NCI-H2029 treated with DMSO at 0.1 percent for 48 hours (cell line): ENCODE measurements at places on chromosomes 11 and 22.

GRCh38 chr22:45775569-45776312, 104.1 kb downstream of the ATXN10 start:
- DNase-seq, result no peak

- no peak for DNase-seq
These were observed 16.1 kb upstream of the OR52H1 start for GRCh38 chr11:5564259-5565019.

DNA sequence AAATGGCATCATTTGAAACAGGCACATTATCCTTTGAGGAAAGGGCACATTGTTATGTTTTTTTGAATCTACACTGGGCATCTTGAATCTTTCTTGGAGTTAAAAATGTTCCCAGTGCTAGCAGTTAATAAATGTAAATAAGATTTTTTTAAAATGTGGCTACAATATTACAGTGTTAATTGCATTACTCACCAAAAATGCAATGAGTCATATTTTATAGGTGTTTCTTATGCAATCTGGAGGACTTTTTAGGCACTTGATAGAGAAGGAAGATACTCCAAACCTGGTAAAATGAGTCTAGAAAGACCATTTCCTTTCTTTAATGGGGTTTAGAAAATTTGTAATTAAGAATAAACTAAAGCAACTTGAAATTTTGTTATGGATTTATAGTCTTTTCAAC, 238.0 kb downstream of the METTL15 start:
- no peak for DNase-seq

DNA sequence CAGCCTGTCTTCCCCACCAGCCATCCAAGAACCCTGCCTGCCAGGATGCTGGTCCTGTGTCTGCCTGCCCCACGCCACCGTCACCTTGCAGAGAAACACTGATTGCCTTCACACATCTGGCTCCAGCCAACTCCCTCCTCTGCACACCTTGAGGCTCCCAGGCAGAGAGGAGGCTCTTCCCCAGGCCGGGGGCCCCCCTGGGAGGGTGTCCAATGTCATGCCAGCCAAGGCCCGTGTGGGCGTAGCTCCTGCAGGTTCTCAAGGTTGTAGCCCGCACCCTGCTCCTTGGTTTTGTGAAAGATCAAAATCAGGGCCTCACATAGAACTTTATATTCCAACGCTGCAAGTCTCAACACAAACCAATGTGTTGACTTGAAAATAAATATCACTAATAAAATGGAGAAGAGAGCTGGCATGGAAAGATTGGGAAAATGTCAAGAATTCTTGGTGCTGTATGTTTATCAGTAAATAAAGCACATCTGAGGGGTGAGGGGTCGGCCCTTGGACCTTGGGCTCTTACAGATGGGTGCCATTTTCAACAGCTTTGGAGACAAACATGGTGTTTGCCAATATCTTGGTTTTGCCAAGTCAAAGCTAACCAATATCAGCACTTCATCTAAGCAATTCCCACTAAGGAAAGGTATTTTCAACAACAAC, 6.7 kb upstream of the PPARA start:
- DNase-seq, result no peak

DNA sequence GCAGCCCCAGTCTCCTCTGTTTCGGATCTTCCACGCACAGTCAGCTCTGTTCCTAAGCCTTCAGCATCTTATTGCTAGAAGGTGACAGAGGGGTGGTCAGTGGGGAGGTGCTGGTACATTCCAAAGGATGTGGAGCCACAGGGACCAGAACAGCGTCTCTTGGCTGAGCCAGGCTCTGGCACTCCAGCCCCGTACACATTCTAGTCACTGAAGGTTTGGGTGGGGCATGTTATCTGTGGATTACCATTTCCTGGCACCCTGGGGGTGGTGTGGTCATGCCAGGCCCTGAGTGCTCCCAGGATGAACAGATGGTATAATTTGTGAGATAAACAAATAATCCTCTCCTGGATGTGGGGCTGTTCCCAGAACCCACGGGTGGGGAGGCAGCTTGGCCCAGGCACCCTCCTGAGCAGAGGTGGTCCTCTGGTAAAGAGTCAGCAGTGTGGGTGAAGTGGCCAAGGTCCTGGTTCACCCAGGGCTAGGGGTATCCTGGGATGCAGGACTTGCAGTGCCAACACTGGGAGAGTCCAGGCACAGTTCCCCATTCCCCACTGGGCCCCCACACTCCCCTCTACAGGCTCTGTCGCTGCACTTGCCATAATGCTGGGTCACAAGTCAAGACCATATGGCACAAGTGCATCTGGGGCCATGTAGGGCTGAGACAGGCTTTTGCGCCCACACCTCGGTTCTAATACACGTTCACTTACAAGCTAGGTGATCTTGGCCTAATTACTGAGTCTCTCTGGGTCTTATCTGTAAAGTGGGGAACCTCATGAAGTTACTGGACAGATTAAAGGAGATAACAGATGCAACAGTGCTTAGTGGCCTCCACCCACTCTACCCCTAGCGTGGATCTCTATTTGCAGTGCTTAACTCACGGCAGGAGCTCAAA, 33.0 kb downstream of the DKK3 start:
- no peak for DNase-seq

GRCh38 chr11:10257478-10257877, 36.5 kb downstream of the SBF2 start:
- no peak for DNase-seq

- no peak for DNase-seq
These were observed 79.1 kb upstream of the WNT7B start for GRCh38 chr22:46055911-46056545.

DNA sequence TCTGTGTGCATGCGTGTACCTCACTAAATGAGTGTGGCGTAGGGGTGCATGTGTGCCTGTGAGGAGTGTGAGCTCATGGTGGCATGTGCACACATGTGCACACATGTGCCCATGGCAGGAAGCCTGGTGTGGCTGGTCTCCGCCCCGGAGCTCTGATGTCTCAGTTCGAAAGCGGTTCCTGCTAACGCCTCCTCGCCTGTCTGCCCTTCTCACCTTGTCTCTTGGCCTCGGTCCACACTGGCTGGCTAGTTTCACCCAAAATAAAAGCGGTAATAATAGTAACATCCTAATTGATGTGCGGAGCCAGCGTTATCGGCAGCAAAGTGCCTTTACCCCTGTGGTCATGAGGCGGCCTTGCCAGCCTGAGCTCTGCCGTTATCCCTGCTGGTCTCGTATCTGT, 1190.4 kb downstream of the BRD1 start:
- no peak for DNase-seq

GRCh38 chr11:68298659-68299516, 13.5 kb upstream of the LRP5 start:
- no peak for DNase-seq

- peak; percentile 85 for DNase-seq
These were observed 2.0 kb downstream of the MYH9 start for GRCh38 chr22:36385491-36386350.

DNA sequence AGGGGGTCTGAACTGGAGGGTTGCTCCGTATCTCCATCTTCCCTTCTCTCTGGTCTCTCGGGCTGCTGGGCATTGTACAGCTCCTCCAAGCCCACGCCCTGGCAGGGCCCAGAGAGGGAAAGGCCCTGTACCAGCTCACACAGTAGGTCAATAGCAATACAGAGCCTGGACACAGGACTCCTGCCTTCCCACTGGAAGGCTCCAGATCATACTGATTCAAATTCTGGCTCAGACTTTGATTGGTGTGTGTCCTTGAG, 6.6 kb downstream of the CSDC2 start:
- no peak for DNase-seq

DNA sequence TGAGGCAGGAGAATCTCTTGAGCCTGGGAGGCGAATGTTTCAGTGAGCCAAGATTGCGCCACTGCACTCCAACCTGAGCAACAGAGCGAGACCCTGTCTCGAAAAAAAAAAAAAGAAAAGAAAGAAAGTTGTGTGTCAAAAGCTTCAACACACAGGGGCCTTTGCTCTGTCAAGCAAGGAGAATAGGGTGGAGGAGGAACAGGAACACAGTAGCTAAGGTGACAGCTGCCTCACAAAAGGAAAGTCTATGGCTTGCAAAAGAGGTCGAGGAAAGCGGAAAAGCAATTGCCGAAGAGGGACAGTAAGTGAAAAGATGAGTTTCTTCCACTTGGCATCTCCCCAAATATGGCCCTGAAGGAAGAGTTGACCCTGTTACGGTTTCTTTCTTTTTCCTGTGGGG, 26.5 kb upstream of the TMA7B start:
- DNase-seq, result no peak

- DNase-seq, result no peak
These were observed 18.7 kb downstream of the LDLRAD3 start for GRCh38 chr11:35962369-35963138.
